ENCODE measurements at places on chromosomes 16 and 17. TPM values are rescaled to one million over a fixed set of nuclear protein-coding genes. Genes with fewer than 3 reads are reported as not detected.

LPO gene
- polyA plus RNA-seq: 0.12 TPM

ADGRG1 gene
- 20.2 TPM for polyA plus RNA-seq

NPTX1 gene
- 4.1 TPM for polyA plus RNA-seq

CD300LB gene
- polyA plus RNA-seq: 0.22 TPM

XYLT2 gene
- 16.1 TPM for polyA plus RNA-seq

PITPNM3 gene
- polyA plus RNA-seq: 4.1 TPM

HSPB9 gene
- 0.60 TPM for polyA plus RNA-seq

SMTNL2 gene
- 32.0 TPM for polyA plus RNA-seq

WFDC1 gene
- polyA plus RNA-seq: 5.5 TPM

NXPH3 gene
- polyA plus RNA-seq: 1.4 TPM

ABCC11 gene
- 0.28 TPM for polyA plus RNA-seq

MSRB1 gene
- polyA plus RNA-seq: 22.8 TPM

STAC2 gene
- polyA plus RNA-seq: 0.22 TPM

GSG1L gene
- polyA plus RNA-seq: 1.5 TPM

CCL11 gene
- 0.41 TPM for polyA plus RNA-seq

SEZ6 gene
- 0.64 TPM for polyA plus RNA-seq

NLRC5 gene
- polyA plus RNA-seq: 10.7 TPM

FOXN1 gene
- 0.19 TPM for polyA plus RNA-seq

LCMT1 gene
- 49.8 TPM for polyA plus RNA-seq

TSNAXIP1 gene
- polyA plus RNA-seq: 6.6 TPM

BCAS3 gene
- polyA plus RNA-seq: 29.2 TPM

EFNB3 gene
- polyA plus RNA-seq: 31.5 TPM

EARS2 gene
- polyA plus RNA-seq: 21.7 TPM

APOBR gene
- 1.7 TPM for polyA plus RNA-seq

WSCD1 gene
- polyA plus RNA-seq: 4.2 TPM

All from right lung (tissue), 10 donors.